ENCODE measurements at places on chromosomes 1 and 21.

GRCh38 chr1:76473591-76473990 is 393.7 kb upstream of the ST6GALNAC5 start:
- no peak for DNase-seq

DNA sequence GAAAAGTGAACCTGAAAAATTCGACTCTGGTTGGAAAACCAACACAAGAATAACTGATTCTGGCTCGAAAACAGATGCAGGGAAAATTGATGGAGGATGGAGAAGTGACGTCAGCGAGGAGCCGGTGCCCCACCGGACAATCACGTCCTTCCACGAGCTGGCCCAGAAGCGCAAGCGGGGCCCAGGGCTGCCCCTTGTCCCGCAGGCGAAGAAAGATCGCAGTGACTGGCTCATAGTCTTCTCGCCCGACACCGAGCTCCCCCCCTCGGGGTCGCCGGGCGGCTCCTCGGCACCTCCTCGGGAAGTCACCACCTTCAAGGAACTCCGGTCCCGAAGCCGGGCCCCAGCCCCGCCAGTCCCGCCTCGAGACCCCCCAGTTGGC is 1.9 kb downstream of the RUSC1 start:
- no peak for DNase-seq

GRCh38 chr1:184893695-184894094 is 80.6 kb downstream of the NIBAN1 start:
- no peak for DNase-seq

DNA sequence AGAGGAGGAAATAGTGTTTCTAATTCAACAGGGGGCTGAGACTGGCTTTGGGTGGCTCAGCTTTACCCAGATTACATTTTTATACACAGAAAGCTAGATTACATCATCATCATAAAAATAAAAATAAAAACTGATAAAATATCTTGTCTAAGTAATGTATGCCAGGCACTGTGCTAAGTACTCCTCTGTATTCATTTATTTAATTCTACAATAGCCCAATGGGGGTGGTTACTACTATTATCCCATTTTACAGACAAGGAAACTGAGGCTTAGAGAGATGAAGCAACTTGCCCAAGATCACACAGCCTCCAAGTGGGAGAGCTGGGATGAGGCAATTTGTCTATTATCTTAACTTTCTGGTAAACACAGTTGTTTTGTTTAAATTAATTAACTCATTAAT is 62.3 kb upstream of the ECE1 start:
- no peak for DNase-seq

DNA sequence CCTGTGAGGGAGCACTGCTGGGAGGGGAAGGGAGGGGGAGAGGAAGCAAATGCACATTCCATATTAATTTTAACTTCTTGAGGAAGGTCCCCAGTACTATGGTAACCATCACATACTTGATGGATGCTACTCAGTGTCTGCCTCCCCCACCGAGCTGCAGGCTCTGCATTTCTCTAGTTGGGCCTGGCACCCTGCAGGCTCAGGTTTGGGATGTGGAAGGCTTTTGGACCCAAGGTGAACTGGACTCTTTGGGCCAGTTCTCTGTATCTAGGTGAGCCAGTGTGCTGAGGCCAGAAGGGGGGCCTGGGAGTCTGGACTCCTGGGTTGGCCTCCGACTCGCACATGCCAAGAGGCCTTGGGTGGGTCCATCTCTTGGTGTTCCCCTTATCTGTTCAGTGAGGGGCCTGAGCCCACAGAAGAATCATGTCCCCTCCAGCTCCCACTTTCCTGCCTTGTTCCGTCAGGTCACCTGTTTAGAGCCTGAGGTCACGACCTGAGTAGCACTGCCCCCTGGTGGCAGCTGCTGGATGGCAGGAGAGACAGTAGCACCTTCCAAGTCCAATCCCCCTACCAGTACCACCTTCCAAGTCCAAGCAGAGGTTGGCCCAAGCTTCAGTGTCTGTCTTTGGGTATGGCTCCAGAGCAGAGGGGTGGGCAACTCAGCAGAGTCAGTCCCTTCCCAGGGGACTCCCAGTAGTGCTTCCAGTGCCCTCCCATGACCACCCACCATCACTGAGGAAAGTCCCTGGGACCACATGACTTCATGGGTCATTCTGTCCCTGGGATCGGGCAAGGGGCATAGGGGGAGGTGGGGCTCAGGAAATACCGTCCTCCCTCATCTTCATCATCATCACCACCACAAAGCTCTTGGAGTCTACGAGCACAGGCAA is 241.8 kb downstream of the TRABD2B start:
- DNase-seq: peak; percentile 29

DNA sequence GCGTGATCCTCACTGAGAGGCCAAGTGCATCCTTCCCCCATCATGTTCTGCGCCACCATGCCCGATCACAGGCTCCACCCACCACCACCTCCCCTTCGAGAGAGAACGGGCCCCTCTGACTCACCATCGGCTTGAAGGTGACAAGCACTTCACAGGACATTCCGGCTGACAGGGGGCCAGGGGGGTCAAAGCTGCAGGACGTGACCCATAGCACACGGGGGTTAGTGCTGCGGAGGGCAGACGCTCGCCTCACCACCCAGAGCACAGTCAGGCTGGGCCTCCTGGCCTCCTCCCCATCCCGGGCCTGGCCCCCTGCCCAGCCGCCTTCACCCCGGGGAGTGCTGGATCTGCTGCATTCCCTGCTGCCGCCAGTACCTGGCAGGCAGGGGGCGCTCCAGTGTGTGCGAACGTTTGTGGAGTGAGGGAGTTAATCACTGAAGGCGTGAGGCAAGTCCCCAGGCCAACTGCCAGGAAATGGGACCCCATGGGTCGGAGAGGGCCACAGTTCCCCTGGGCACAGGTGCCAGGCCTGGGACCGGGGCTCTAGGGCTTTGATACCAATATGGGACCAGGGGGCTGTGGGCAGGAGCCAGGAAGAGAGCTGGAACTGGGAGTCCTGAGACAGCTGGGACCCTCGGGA is 40.9 kb upstream of the TMEM52 start:
- peak; percentile 82 for DNase-seq

- DNase-seq: no peak
Measured at GRCh38 chr1:160134791-160135572, 16.4 kb upstream of the ATP1A4 start.

DNA sequence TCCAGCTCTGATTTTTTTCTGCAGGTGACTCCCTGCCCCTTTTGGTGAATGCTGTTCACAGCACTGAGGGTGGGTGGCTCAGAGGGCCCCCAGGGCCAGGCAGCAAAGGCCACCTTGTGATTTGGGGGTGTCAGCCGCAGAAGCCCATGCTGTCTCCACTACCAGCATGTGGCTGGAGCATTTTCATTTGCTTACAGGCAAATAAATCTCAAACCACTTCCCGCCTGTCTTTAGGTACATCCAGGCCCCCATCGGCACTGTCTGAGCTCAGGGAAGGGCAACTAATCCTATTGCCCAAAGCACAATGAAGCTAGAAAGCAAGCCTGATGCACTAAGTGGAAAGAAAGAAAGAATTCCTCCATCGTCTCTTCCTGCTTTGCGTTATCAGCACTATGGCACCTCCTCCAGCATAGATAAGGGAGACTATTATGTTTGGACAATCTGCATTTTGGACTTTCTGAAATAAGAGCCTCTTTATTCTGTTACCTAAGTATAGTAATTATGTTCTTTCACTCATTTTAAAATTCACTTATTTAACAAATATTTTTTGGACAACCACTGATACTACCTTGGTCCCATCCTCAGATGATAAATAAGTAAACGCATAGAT is 100.5 kb upstream of the TLR5 start:
- DNase-seq: no peak

- no peak for DNase-seq
Measured at GRCh38 chr1:180888870-180889269, 23.8 kb upstream of the KIAA1614 start.

All from stimulated activated naive CD8-positive, alpha-beta T cell treated with anti-CD3 and anti-CD28 coated beads, Interleukin-15, amount 100 ng/mL, for 72 hours (primary cell).